SK-N-SH (cell line): ENCODE measurements at places on chromosomes 7 and 10.

- DNase-seq, result peak; percentile 51
Observed at GRCh38 chr7:101099969-101100781, 14.9 kb downstream of the TRIM56 start.

DNA sequence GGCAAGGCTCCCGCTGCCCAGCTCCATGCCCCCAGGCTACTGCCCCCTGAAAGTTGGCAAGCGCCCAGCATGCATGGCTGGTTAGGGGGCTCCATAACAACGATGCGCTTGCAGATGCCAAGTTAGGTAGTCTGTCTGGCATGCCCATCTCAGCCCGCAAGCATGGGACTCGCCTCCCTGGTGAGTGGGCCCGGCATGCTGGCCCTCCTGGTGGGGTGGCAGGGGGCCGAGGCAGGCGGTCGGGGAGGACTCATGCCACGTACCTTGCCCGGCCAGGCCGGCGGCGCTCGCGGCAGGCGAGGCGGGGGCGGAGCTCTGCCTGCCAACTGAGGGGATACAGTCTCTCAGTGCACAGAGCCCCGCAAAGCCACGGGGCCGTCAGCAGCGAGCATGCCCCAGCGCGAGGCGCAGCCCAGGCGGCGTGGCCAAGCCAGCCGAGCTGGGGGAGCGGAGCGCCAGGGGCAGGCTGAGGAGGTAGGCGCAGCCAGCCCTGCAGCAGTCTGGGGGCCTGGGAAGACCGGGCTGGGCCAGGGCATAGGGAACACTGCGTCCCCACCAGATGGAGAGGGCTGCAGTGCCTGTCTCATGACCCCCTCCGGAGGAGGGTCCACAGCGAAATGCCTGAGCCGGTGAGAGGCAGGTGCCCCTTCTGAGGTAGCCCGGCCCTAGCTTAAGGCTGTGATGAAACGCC is 28.0 kb upstream of the NDST2 start:
- DNase-seq, result peak; percentile 41

- no peak for DNase-seq
Observed at GRCh38 chr7:155558961-155559360, 12.6 kb upstream of the CNPY1 start.

DNA sequence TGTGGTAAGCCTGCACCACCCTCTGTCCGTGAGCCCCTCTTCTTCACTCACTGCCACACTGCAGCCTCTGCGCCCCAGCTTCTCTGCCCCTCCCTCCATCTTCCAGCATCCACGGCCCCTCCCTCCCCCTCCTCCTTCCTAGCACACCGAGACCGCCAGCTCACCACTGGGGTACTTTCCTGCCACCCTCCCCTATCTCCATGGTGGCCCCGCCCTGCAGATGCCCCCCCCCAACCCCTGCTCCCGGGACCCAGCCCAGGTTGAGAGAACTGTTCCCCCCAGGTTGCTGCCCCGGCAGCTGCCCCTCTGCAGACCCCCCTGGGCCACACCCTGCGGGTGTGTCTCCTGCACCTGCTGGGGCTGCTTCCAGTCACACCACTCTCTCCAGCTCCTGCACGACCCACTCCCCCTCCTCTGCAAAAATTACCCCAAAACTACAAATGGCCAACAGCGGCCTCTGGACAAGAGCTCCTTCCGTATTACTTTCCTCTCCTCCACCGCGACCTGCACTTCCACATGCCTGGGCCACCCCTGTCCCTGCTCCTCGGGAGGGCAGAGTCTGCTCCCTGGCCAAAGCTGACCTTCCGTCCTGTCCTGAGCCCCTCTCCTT is 209.2 kb upstream of the PPP2R2D start:
- no peak for DNase-seq
